SK-N-MC (cell line): ENCODE measurements at places on chromosomes 13 and 19.

DNA sequence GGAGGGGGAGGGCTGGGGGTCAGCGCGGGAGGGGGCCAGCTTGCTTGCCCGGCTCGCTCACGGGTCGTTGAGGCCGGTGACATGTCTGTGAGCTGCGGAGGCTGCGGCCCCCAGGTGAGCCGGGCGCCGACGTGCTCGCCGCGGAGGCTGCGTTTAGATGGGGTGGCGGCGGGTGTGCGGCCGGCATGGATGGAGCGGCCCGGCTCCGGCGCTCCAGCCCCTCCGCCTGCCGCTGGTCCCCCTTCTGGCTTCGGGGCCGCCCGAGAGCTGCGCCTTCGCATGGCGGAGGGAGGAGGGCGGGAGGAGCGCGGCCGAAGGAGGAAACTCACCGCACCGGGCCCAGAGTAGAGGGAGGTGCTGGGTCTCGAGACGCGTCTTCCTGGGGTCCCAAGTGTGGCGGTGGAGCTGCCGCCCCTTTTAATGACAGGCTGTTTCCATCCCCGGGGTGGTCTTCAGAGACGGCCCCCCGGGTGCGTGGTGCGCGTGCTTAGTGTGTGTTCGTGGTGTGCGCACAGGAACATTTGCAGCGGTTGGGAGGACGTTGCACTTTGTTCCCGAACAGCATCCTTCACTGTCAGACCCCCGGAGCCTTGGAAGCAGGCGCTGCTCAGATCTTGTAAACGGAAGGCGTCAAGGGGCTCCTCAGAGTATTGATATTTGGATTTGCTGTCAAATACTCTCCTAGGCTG is at the start of gene AKAP11:
TSS of gene AKAP11 (plus strand) at position 38 of the 689 bp plus-strand sequence. CDS start 14,197 bp downstream, outside the sequence.
- DNase-seq, result no peak

DNA sequence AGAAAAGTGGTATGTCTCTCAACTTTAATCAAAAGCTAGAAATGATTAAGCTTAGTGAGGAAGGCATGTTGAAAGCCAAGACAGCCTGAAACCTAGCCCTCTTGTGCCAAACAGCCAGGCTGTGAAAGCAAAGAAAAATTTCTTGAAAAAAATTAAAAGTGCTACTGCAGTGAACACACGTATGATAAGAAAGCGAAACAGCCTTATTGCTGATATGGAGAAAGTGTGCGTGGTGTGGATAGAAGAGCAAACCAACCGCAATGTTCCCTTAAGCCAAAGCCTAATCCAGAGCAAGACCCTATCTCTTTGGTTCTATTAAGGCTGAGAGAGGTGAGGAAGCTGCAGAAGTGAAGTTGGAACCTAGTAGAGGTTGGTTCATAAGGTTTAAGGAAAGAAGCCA is 96.4 kb downstream of the ZDHHC20 start:
- no peak for DNase-seq

- DNase-seq, result no peak
These were observed 13.8 kb downstream of the RASA3 start for GRCh38 chr13:114118511-114119123.

- no peak for DNase-seq
These were observed 16.3 kb downstream of the ZIC5 start for GRCh38 chr13:99955107-99955746.

DNA sequence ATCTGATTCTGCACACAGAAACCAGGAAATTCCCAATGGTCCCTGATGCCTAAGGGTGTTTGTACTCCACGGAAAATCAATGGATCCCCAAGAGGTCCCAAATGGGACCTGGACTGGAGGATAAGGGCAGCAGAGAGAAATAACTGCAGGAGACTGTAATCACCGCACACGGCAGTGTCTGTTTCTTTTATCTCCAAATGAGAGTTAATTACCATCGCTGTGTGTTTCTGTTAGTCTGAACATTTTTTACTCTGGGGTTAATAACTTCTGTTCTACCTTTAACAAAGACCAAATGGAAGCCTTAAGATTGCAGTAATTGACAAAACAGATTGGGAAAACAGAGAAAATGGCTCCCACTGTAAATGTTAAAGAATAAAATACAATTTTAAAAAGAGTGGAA is 320.9 kb downstream of the DCLK1 start:
- DNase-seq, result no peak

DNA sequence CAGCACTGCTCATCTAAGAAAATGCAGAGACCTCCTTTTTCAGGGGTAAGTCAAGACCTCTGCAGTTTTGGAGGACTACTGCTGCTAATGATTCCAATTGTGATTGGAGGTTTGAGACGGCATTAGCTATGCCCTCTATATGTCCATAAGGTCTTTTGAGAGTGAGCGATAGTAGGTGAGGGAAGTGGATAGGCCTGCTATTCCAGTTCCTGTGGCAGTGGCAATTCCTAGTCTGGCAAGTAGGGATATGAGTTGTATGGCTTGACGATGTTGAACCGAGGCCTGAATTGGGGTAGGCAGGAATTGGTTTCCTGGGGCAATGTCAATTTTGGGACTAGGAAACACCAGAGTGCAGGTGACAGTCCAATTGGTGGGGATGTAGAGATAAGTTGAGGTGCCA is 913.1 kb upstream of the SLITRK5 start:
- no peak for DNase-seq

GRCh38 chr13:75008926-75009325 is 473.0 kb downstream of the TBC1D4 start:
- DNase-seq, result no peak

- DNase-seq, result no peak
These were observed 7.1 kb downstream of the TLE5 start for GRCh38 chr19:3054972-3055740.

GRCh38 chr19:29001141-29001581 is 211.8 kb downstream of the UQCRFS1 start:
- no peak for DNase-seq

GRCh38 chr19:3020321-3020960 is 8.6 kb downstream of the TLE2 start:
- DNase-seq, result no peak

- no peak for DNase-seq
These were observed 113.5 kb downstream of the COG6 start for GRCh38 chr13:39768962-39769361.

GRCh38 chr13:40366119-40366518 is 300.3 kb downstream of the FOXO1 start:
- no peak for DNase-seq
